ENCODE measurements at places on chromosomes 5 and 9.

DNA sequence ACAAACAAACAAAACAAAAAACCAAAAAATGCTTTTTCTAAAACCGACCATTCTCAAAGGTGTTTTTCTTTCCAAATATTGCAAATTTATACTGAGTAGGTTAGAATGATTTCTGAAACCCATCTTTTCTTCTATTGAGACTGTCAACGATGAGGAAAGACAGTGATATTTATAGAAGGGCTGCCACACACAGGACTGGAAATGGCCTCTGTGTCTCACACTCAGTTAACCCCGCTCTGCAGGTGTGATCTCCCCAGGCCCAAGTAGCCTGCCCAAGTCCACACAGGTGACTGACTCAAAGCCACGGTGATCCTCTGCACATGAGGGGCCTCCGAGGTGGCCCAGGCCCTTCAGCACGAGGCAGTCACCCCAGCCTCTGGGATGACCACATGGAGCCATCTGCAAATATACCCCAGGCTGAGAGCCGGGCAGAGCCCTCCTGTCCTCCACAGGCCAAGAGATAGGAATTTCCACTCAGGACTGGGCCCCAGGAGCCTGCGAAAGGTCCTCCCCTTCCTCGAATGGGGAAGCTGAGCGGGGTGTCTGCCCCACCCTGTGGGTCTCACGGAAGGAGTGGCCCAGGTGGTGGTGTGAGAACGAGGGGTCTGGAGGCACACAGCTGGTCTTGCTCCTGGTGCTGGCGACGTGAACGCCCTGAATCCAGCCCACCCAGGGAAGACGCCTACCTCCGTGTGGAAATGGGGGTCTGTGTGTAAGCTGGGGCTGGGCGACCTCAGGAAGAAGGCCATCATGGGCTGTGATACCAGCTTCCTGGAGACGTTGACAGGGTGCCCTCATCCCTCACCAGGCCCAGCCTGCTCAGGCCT, 53.0 kb upstream of the PHYKPL start:
- no peak for DNase-seq

DNA sequence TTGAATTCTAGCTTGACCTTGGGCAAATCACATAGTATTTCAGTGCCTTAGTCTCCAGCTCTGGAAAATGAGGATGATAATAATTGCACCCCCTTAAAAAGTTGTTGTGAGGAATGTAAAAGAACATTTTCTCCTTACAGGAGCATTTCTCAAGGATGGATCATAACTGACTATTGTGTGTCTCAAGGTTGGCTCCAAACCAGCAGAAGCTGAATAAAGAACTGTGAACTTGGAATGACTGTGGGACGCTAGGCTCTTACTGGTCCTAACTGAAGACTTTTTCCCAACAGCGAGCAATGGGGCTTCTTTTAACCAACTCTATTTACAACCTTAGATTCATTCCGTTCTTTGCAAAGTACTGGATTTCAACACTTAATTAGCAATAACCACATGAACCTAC, 26.2 kb upstream of the GLRX start:
- DNase-seq = no peak

GRCh38 chr9:114694719-114695269, 12.8 kb upstream of the TEX48 start:
- DNase-seq = no peak

- DNase-seq = no peak
These were observed 58.9 kb upstream of the ORM1 start for GRCh38 chr9:114263853-114264510.

DNA sequence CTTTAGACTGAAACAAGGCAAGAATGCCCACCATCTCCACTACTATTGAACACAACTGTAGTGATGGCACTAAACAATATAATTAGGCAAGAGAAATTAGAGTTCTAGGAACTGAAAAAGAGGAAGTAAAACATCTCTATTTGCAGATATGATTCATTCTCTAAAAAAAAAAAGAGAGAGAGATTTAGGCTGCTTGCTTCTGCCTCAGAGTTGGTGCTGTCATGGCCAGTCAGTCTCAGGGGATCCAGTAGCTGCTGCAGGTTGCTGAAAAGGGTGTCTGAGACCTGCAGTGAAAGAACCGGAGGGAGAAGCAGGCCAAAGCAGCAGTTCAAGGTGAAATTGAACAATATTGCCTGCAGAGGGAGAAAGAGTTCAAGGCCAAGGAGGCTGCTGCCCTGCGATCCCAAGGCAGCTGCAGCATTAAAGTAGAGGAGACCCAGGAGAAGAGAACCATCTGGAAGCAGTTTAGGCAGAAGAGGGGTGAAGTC, 72.5 kb downstream of the AP3B1 start:
- DNase-seq = peak; percentile 4
